NCI-H510A treated with DMSO at 0.1 percent for 48 hours (cell line): ENCODE measurements at places on chromosomes 2 and 18.

DNA sequence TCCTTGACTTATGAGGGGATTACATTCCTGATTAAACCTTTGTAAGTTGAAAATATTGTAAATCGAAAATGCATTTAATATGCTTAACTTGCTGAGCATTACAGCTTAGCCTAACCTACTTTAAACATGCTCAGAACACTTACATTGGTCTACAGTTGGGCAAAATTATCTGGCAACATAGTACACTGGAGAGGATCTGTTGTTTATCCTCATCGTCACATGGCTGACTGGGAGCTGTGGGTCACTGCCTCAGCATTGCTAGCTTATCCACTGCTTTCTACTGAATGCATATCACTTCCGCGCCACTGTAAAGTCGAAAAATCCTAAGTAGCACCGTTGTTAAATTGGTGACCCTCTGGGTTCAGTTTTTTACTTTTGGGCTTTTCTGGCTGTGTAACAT is 13.7 kb downstream of the PMS1 start:
- DNase-seq = no peak

DNA sequence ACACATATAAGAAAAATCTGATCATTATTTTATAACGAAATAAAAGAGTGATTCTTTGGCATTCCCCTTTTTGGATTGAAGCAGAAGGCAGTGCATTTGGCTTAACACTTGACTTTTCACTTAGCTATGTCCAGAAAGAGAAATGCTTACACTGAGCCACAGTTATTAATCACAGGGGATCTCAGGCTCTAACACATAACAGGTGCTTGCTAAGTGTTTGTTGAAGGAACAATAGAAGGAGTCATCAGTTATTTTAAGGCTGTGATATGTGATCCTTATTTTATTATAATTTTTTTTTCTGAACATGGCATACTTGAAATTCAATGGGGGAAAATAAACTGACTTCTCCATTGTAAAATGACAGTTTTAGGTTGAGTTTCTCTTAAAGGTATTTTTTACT is 209.5 kb downstream of the UBE2E3 start:
- DNase-seq = peak; percentile 51

GRCh38 chr2:138170485-138170884 is 206.2 kb downstream of the HNMT start:
- DNase-seq = no peak

DNA sequence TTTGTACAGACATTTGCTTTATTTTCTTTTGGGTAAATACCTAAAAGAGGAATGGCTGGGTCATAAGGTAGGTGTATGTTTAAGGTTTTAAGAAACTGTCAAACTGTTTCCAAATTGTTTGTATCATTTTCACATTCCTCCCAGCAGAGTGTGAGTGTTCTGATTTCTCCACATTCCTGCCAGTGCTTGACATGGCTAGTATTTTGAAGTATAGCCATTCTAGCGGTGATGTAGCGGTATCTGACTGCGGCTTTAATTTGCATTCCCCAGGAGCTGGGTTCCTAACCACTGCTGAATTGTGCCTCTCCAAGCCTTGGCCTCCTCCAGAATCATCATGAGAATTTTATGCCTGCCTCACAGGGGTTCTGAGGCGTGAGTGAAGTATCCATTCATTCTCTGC is 61.8 kb upstream of the ARL4C start:
- DNase-seq = no peak

DNA sequence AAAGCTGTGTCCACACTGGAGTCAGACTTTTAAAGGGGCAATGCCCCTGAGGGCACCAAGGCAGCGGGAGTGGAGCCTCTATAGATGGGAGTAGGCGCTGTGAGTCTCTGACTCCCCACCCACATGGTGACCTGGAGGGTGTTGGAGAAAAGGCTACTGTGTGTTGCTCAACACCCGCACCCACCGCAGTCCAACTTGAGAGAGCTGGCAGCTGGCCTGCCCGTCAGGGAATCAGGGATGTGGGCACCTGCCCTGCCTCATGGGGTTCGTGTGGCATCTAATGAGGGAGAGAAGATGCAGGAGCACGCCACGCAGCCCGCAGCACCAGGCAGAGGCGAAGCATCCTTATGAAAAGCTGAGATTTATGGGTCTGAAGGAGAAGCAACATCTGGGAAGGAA is 84.2 kb downstream of the KLHL29 start:
- no peak for DNase-seq

DNA sequence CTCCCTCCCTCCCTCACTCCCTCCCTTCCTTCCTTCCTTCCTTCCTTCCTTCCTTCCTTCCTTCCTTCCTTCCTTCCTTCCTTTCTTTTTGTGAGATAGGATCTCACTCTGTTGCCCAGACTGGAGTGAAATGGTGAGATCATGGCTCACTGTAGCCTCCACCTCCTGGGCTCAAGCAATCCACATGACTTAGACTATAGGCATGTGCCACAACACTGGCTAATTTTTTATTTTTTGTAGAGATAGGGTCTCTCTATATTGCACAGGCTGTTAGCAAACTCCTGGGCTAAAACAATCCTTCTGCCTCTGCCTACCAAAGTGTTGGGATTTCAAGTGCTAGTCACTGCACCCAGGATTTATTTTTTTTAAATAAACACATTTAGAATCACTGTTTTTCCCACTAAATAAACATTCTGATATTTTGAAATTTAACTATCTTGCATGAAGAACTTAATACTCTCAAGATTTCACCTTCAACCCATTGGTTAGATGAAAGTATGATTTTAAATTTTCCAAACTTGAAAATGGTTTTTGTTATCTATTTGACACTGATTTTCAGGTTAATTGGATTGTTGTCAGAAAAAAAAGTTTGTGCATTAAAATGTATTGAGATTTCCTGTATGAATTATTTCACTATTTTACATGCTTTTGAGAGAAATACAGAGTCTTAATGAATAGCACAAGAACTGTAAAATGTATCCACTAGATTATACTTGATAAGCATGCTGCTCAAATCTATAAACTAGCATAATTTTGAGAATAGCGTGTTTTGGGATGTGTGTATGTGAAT is 745.1 kb downstream of the TSN start:
- no peak for DNase-seq

- no peak for DNase-seq
These were observed 952 bp upstream of the UGT1A6 start for GRCh38 chr2:233691443-233692433.

DNA sequence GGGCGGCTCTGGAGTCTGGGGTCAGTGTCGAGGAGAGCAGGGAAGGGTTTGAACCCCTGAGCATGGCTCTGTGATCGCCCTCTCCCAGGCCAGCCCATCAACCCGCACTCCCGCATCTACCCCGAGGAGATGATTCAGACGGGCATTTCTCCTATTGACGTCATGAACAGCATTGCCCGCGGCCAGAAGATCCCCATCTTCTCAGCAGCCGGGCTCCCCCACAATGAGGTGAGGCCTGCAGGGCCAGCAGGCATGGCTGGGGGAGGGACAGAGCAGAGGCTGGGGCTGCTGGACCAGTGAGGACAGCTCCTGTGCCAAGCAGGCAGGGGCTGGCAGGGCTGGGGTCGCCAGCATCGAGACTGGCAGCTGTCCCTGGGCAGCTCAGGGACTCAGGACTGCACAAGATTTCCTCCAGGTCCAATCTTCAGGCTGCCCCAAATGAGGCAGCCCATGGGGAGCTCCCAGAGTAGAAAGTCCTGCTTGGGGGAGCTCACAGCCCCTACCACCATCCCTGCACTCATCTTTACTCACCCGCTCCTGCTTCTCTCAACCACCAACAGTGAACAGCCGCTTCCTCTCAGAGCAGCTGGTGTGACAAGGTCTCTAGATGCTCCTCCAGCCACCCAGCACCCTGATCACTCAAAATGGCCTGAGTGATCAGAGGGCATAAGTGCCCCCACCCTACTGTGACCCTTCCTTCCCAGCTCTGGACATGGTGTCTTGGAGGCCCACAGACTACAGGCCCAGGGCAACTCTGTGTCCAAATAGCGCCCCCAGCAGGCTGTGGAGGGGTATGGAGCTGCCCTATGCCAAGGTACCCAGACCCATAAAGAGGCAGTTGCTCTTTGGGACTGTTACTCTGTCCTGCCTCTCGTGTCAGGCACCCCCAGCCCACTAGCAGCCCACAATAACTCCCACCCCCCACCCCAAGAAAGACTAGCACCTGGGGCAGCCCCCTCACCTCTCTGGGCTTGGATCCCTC is 18.3 kb upstream of the ANKRD53 start:
- no peak for DNase-seq

GRCh38 chr2:186130748-186131641 is 355.1 kb upstream of the ZC3H15 start:
- no peak for DNase-seq

DNA sequence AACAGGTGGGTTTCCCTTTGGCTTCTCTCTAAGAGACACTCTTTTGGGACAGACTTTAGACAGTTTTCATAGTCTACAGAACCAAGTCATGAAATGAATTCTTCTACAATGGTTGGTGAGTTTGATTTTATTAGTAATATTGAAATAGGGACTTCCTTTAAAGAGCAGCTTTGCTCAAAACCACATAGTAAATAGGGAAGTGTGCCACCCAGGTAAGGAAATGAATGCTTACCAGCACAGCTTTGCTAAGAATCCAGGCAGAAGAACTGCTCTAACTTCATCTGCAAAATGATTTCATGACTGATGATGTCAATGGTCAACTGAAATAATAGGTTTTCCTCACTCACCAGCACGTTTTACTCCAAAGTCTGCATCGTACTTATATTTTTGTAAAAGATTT is 89.2 kb downstream of the NYAP2 start:
- DNase-seq = no peak

- no peak for DNase-seq
These were observed 21.5 kb downstream of the CHCHD5 start for GRCh38 chr2:112605926-112606325.

DNA sequence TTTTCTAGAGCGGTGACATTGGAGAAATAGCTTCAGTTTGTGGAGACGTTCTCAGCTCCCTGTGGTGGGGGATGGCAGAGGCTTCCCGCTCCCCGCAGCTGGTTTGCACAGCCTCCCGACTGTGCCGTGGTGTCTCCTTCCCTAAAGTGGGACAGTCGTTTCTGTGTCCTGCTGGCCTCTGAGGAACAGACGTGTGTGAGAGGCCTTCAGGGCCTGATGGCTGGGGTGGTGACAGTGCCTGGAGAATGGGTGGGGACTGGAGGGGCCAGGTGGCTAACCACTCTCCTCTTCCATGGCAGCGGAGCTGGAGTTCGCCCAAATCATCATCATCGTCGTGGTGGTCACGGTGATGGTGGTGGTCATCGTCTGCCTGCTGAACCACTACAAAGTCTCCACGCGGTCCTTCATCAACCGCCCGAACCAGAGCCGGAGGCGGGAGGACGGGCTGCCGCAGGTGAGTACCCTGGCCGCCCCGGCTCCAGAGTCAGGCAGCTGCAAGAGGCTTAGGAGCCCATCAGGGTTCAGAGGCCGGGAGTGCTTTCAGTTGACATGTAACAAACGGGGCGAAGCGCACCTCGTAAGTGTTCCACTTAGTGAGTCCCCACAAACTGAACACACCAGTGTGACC is 105.4 kb downstream of the FAM210A start:
- DNase-seq = no peak

- DNase-seq = no peak
These were observed 301.9 kb upstream of the KYNU start for GRCh38 chr2:142575561-142575960.

GRCh38 chr2:119537792-119538191 is 6.5 kb upstream of the CFAP221 start:
- no peak for DNase-seq

DNA sequence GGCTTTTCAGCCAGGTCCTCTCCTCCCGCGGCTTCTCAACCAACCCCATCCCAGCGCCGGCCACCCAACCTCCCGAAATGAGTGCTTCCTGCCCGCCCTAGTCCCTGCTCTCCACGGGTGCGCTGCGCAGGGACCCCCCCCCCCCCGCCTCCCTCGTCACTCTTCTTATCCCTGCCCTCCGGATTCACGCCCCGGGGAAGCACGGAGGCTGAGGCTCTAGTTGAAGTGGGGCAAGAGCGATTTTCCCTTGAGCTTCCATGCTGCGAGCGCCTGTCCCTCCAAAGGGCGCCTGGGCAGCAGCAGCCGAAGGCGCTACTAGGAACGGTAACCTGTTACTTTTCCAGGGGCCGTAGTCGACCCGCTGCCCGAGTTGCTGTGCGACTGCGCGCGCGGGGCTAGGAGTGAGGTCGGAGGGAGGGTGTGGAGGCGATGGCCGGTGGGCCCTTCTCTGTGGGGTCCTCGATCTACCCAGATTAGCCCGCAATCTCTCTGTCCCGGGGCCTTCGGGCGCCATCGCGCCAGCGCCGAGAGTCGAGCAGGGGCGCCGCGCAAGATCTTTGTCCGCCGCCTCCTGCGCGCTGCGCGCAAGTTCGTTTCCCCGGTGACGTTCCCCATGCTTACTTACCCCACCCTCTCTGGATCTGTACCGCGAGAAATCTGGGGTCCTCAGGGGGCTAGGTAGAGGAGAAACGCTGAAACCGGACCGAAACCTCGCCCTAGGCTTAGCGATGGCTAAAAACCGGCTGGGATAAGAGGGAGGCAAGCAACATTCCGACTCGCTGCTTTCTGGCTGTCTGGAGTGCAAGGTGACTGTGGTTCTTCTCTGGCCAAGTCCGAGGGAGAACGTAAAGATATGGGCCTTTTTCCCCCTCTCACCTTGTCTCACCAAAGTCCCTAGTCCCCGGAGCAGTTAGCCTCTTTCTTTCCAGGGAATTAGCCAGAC is 677 bp downstream of the GAD1 start:
- DNase-seq = peak; percentile 82

- DNase-seq = no peak
These were observed 86.1 kb downstream of the TRIP12 start for GRCh38 chr2:229835596-229836283.

DNA sequence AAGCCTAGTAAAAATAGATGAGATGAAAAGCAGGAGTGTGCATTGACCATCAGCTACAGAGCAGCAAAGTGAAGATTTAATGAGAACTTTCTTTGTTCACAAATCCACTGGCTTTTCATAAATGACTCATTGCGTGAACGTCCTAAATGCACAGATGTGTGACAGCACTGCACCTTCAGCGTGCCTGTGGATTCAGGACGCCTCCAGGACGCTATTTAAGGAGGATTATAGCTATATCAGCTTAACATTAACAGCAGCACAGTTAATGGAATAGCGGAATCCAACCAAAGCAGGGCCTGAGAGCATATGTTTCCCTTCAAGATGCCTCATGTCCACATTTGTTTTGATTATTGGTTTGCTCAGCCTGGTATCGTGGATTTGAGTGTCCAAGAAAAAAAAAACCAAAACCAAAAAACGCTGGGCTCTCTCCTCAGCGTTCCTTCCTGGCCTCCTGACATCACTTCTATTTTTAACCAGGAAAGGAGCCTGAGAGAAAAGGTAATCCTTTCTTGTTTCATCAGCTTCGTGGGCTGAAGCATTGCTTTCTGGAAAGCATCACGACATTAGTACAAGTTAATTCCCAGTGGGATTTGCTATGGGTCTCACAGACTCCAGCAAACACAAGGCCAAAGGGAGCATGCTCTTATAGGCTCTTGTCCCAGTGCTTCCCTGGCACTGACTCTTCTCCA is 447.0 kb upstream of the SMIM21 start:
- DNase-seq = no peak

- no peak for DNase-seq
These were observed 981.4 kb downstream of the TMEM182 start for GRCh38 chr2:103743195-103743594.

DNA sequence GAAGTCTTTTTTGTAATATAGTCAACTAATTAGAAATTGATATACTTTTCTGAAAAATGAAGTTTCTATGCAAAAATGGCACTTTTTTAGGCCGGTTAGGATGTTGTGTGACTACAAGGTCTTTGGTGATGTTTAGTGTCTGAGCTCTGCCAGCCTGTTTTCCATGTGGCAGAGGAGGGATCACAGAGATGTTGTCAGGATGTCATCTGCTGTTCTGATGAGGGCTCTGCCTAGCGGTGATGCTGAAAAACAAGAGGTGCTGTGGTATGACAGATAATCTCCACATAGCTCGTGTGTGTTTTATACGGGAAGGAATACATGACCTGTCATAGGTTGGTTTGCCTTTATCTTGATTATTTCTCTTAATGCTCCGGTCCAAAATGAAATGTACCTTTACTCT is 12.0 kb upstream of the IAH1 start:
- peak; percentile 10 for DNase-seq
